H1 (cell line): ENCODE measurements at places on chromosomes 6 and 20. TPM values are rescaled to one million over a fixed set of nuclear protein-coding genes. Genes with fewer than 3 reads are reported as not detected.

The TINAG gene
- total RNA-seq: not detected in 2 replicates

The ANKRD6 gene
- 11.0 and 12.8 TPM in 2 replicates for total RNA-seq

The TNNC2 gene
- total RNA-seq: 3.6 and 5.7 TPM in 2 replicates

The MAN1A1 gene
- total RNA-seq: 5.4 TPM in 2 replicates

The MYBL2 gene
- 207 and 208 TPM in 2 replicates for total RNA-seq

The XPO5 gene
- total RNA-seq: 95.7 and 101 TPM in 2 replicates

GRCh38 chr6:127053875-127054235, 64.6 kb upstream of the RSPO3 start:
- DNase-seq: no peak

DNA sequence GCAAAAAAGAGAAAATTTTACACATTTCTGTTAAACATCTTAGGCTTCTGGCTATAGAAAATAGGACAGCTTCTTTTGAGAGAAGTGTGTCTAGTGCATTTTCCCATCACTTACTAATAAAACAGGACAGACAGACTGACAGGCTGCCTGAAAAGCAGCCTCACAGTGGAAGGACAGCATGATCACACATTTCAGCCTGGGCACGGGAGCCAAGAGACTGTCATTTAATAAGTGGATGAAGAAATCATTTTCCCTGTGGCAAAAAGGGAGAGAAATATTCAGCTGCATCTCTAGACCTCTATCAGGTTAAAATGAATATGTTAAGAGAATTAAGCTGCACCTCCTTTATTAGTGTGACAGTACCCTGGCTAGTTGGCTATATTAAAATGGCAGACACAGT, 960.5 kb downstream of the KIF16B start:
- no peak for DNase-seq

- DNase-seq: no peak
Measured at GRCh38 chr6:10587656-10588406, 66.7 kb downstream of the GCNT2 start.

GRCh38 chr6:110878751-110879522, 4.4 kb downstream of the AMD1 start:
- DNase-seq: no peak

- no peak for DNase-seq
Measured at GRCh38 chr20:41316051-41316450, 1.5 kb downstream of the ZHX3 start.

- DNase-seq: no peak
Measured at GRCh38 chr6:149194820-149195558, 122.5 kb upstream of the TAB2 start.

- no peak for DNase-seq
Measured at GRCh38 chr20:19901226-19901625, 115.9 kb upstream of the NAA20 start.

- DNase-seq: no peak
Measured at GRCh38 chr6:21871831-21872230, 278.3 kb downstream of the SOX4 start.

GRCh38 chr6:163200289-163200688, 214.2 kb upstream of the QKI start:
- DNase-seq: no peak

GRCh38 chr20:48064929-48065328, 279.6 kb upstream of the SULF2 start:
- DNase-seq: no peak

GRCh38 chr6:106116125-106116832, 30.1 kb downstream of the PRDM1 start:
- no peak for DNase-seq

DNA sequence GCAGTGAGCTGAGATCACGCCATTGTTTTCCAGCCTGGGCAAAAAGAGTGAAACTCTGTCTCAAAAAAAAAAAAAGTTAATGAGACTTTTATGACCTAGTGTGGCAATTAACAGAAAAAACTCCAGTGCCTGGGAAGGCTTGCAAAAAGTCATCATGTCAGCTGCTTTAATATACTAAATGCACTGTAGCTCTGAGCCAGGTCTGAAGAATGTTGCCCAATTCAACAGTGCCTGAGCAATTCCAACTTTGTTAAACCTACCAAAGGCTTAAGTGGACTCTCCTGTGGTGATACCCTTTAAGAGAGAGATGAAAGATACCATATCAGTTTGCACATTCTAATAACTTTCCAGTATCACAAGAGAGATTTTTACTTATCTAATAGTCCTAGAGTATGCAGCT, 6.5 kb upstream of the ROS1 start:
- DNase-seq: no peak
